Natural killer cell (primary cell): ENCODE measurements at places on chromosomes 16 and 17.

DNA sequence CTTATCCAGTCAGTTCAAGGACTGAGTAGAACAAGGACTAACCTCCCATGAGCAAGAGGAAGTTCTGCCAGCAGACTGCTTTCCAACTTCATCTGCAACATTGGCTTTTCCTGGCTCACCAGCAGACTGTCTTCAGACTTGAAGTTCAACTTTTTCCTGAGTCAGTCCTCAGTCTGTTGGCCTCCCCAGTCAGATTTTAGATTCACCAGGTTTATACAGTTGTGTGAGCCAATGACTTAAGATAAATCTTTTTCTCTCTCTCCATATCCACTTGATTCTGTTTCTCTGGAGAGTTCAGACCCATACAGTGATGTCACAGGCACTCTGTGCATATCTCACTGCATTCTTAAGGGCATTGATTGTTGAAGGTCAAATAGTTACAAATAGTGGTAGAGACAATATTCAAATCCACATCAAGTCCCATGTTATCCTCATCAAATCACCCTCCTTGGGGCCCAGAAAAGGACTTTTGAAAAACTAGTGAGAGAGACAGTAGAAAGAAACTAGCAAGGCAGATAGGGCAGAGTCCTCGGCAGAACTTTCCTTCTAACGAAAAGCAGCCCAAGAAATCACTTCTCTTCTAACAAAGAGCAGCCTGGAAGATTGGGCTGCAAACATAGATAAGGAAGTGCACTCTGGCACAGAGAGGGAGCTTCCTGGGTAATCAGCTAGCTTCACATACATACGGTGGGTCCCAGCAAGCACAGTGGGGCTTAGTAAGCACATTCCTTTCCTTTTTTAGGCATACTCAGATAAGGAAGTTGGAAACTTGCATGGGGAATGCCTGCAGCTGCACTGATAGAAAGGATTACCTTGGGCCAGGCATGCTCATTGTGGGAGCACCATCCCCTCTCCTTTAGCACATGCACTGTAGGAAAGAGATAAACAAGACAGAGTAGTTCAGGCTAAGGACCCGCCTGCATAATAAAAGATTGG, 132.3 kb upstream of the FAM20A start:
- DNase-seq = no peak

GRCh38 chr17:29777663-29778062, 152.4 kb downstream of the SSH2 start:
- no peak for DNase-seq

DNA sequence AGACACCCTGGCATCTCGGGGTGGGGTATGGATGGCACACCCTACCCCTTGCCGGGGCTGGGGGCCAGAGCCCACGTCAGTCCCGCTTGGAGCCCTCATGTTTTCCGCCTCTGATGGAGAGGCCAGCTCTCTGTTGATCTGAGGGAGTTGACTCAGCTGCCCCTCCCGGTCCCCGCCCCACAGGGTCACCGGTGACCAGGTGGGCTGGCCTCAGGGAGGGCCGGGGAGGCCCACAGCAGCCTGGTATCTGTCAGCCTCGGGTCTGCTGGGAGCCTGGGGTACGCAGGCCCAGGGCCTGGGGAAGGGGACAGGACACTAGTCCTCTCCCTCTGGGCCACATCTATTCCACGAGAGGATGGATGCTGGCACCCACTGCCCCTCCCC, 109.5 kb upstream of the CIBAR2 start:
- DNase-seq = no peak

DNA sequence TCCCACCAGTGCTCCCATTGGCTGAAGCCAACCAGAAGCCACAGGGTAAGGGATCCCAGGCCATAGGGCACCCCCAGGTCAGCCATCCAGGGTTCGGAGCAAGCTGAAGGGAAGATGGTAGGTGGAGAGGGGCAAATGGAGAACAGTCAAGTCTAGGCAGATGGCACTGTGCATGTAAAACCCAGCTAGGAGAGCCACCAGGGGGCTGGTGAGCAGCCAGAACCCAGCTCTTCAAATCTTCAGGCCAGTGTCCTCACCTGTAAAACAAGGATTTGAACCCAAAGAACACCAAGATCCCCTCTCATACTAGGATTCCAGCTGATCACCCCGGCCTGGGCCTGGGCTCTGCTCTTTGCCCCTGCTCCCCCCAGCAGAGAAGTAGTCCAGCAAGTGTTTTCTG, 43.5 kb downstream of the GINS3 start:
- no peak for DNase-seq
